ENCODE measurements at places on chromosomes 1 and 21.
A peak's percentile ranks its signal among the peaks of the same experiment; 100 is the strongest.

DNA sequence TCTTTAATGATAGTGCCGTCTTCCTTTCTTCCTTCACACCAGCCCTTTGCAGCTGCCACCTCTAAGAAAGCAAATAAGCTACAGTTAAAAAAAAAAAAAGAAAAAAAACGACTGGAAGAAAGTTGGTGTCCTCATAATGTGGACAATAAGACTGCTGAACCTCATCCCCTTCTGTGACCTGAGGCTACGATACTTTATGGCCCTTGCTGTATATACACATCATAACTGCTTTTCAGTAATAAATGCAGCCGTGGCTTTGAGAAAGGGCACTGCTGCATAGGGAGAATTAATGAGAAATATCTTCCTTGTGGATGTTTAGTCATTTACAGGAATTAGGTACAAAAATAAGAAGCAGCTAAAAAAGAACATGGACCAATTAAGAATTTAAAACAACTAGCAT, 333.8 kb upstream of the ADGRL2 start:
- H3K27ac ChIP-seq = no peak overlapping the region
- DNase-seq = no peak
- no peaks in the 10 kb centered on the region for H3K36me3 ChIP-seq
- no peak overlapping the region for H3K4me3 ChIP-seq
- H3K4me1 ChIP-seq = no peaks in the 10 kb centered on the region

GRCh38 chr1:103527331-103527730, 1.8 kb downstream of the RNPC3 start:
- H3K36me3 ChIP-seq = peaks cover 34% of the 10 kb centered on the region
- H3K27me3 ChIP-seq = peaks cover 7% of the 10 kb centered on the region
- peak overlapping the region; percentile 99 for H3K4me3 ChIP-seq

DNA sequence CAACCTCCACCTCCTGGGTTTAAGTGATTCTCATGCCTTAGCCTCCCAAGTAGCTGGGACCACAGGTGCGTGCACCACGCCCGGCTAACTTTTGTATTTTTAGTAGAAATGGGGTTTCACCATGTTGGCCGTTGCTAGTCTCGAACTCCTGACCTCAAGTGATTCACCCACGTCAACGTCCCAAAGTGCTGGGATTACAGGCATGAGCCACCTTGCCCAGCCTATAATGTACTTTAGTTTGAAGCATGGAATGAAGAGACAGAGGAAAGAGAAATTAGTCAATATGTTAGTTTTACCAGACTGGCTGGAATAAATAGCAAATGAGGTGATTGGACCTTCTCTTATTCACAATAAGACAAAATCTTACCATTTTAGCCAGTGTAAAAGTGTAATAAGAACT, 89.0 kb downstream of the GTF2B start:
- no peak for DNase-seq
- H3K36me3 ChIP-seq = peaks cover 54% of the 10 kb centered on the region

DNA sequence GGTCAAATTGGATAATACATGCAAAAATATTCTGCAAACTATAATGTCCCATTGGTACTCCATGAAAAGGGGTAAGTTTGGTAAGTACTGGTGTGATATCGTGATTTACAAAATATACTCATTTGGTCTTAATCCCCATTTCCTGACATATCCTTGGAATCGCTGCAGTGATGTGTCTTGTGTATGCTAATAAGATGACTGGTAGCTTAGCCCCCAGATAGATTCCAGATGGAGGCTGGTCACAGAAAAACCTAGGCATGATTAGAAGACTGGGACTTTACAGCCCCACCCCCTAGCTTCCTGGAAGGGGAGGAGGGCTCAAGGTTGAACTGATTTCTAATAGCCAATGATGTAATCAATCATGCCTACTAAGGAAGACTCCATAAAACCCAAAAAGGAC, 3.0 kb downstream of the VAMP4 start:
- peak overlapping the region; percentile 100 for H3K4me3 ChIP-seq
- H3K27me3 ChIP-seq = no peaks in the 10 kb centered on the region
- DNase-seq = no peak
- H3K36me3 ChIP-seq = peaks cover 24% of the 10 kb centered on the region

- H3K27ac ChIP-seq = no peak overlapping the region
- no peak for DNase-seq
- H3K27me3 ChIP-seq = peaks cover 4% of the 10 kb centered on the region
- no peak overlapping the region for H3K4me3 ChIP-seq
- H3K36me3 ChIP-seq = no peaks in the 10 kb centered on the region
Observed at GRCh38 chr1:204659056-204659455, 26.5 kb downstream of the LRRN2 start.

- no peaks in the 10 kb centered on the region for H3K36me3 ChIP-seq
- H3K4me3 ChIP-seq = no peak overlapping the region
- H3K4me1 ChIP-seq = no peaks in the 10 kb centered on the region
- DNase-seq = no peak
- H3K27ac ChIP-seq = no peak overlapping the region
- no peaks in the 10 kb centered on the region for H3K27me3 ChIP-seq
Observed at GRCh38 chr1:36971852-36972618, 62.3 kb downstream of the GRIK3 start.

- no peaks in the 10 kb centered on the region for H3K36me3 ChIP-seq
- H3K27ac ChIP-seq = peak overlapping the region; percentile 60
- peaks cover 7% of the 10 kb centered on the region for H3K27me3 ChIP-seq
- peak overlapping the region; percentile 70 for H3K4me3 ChIP-seq
Observed at GRCh38 chr1:31548907-31549808, 27.2 kb upstream of the TINAGL1 start.

- no peak for DNase-seq
- no peak overlapping the region for H3K27ac ChIP-seq
- H3K4me1 ChIP-seq = peaks cover 13% of the 10 kb centered on the region
- no peak overlapping the region for H3K4me3 ChIP-seq
- H3K36me3 ChIP-seq = no peaks in the 10 kb centered on the region
- H3K27me3 ChIP-seq = no peaks in the 10 kb centered on the region
Observed at GRCh38 chr1:65459397-65459768, 38.9 kb downstream of the LEPR start.

DNA sequence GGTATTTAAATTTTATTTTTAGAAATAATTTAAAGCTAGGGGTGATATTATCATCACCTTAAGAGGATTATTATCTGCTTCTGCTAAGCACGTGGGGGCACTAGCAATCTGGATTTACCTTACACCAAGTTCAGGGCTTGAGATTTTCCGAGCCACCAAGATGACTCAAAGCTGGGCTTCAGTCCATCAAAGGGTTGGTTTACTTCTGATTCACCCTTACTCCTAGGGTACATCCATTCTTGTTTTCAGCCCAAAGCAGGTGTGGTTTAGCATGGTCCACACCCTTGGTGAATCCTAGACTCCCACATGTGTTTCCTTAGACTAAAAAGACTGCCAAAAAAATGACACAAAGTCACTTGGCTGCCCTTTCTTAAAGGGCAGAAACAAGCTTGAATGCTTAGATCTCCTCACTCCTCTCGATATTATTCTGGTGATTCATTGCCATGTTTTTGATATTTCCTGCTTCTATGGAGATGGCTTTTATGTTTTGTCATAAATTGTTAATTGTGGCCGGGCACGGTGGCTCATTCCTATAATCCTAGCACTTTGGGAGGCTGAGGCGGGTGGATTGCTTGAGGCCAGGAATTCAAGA, 9.8 kb upstream of the PRSS38 start:
- peaks cover 1% of the 10 kb centered on the region for H3K4me1 ChIP-seq
- H3K27ac ChIP-seq = no peak overlapping the region
- H3K4me3 ChIP-seq = no peak overlapping the region

GRCh38 chr1:229254910-229255541, 15.9 kb upstream of the RAB4A start:
- peak overlapping the region; percentile 75 for H3K27ac ChIP-seq
- H3K27me3 ChIP-seq = peaks cover 5% of the 10 kb centered on the region
- DNase-seq = no peak
- no peaks in the 10 kb centered on the region for H3K36me3 ChIP-seq
- H3K4me3 ChIP-seq = peak overlapping the region; percentile 54

DNA sequence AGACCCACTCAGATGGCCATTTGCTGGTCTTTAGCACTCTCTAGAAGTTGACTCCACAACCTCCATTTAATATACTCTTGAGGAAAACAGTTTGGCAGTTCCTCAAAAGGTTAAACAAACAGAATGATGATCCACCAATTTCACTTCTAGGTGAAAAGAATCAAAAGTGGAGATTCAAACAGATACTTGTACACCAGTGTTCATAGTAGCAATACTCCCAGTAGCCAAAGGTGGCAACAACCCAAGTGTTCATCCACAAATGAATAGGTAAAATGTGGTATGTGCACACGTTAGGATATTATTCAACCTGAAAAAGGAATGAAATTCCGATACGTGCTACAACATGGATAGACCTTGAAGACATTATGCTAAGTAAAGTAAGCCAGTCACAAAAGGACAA, 6.3 kb downstream of the PRCC start:
- H3K4me3 ChIP-seq = no peak overlapping the region
- H3K36me3 ChIP-seq = peaks cover 26% of the 10 kb centered on the region
- H3K27me3 ChIP-seq = no peaks in the 10 kb centered on the region
- peaks cover 49% of the 10 kb centered on the region for H3K4me1 ChIP-seq
